ENCODE measurements at places on chromosomes 5 and 9.

DNA sequence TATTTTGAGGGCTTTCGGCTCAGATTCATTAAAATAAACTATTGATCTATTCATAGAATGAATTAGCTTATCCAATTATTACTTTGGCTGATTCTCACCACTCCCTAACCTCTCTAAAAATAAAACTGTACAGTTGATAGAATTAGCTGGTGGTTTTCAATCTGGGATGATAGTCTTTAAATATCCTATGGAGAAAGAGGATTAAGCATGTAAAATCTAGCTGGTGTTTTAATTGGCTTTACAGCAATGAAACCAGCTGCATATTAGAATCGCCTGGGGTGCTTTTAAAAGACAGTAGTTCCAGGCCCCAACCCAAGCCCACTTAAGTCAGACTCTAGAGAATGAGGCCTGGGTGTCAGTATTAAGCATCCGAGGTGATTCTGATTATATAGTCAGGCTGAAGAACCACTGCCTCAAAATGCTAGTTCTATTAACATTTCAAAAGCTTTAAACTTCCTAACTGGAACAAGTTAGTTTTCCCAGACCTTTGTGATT, 95.1 kb downstream of the MAP1B start:
- DNase-seq: no peak

GRCh38 chr9:138122201-138122600, 244.6 kb downstream of the CACNA1B start:
- DNase-seq: no peak

DNA sequence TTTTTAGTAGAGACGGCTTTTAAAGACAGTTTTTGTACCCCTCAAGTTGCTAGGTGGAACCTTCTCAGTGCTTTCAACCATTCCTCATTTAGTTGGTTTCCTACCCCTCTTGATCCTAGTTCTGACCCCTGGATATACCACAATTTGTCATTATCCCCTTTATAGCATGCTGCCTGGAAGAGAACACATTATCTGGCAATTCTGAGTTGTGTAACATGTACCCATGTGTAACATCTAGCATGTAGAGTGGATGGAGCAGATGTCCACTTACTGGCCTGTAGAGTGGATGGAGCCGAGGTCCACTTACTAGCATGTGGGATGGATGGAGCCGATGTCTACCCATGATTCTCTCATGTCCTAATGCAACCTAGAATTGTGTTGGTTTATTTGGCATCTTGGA, 7.5 kb downstream of the SLC36A1 start:
- no peak for DNase-seq

DNA sequence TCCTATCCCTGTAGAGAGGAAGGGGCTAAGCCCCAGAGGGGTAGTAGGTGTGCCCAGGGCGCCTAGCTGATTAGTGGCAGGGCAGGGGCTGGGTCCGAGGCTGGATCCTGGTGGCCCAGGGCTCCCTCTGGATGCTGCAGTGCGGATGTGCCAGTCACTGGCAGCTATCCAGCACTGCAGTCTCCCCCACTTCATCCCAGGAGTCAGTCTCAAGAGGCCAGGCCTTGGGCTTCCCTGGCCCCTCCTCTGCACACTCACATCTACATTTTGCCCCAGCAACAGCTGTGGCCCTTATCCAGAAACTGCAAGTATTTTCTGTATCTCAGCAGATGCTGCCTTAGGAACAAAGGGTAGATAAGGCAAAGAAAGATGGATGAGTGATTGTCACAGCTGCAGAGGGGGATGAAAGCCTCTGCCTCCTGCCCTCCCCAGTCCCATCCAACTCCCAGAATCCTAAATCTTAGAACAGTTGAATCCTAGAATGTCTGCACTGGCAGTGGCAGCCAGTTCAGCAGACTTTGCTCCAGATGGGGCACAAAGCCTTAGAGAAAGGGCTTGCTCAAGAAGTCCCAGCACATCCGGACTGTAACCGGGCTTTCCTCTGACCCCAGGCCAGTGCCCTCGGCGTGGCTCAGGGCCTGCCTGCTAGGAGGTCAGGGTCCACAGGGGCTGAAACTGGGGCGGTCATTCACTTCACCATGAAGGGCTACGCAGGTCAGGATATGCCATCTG, 1.6 kb downstream of the ANXA6 start:
- DNase-seq: no peak

- DNase-seq: no peak
Observed at GRCh38 chr9:78549711-78550110, 252.8 kb downstream of the PSAT1 start.
